ENCODE measurements at places on chromosomes 16 and 17. TPM values are rescaled to one million over a fixed set of nuclear protein-coding genes. Genes with fewer than 3 reads are reported as not detected.

Gene TP53TG3F
- not detected for total RNA-seq

Gene NPIPB12
- total RNA-seq: 46.8 TPM

Gene DLX3
- total RNA-seq: not detected

Gene SGCA
- not detected for total RNA-seq

Gene PIK3R5
- not detected for total RNA-seq

Gene C17orf50
- not detected for total RNA-seq

Gene B4GALNT2
- not detected for total RNA-seq
